ENCODE measurements at places on chromosomes 7 and 10.

DNA sequence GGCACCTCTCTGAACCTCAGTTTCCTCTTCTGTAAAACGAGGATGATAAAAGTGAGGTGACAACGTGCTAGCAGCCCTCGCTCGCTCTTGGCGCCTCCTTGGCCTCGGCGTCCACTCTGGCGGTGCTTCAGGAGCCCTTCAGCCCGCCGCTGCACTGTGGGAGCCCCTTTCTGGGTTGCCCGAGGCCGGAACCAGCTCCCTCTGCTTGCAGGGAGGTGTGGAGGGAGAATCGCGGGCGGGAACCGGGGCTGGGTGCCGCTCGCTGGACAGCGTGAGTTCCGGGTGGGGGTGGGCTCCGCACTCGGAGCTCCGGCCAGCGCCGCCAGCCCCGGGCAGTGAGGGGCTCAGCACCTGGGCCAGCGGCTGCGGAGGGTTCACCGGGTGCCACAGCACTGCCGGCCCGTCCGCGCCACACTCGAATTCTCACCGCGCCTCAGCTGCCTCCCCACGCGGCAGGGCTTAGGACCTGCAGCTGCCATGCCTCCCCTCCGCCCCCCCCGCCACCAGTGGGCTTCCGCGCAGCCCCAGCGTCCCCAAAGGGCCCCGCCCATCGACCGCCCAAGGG is 24.3 kb upstream of the ACSL5 start:
- no peak for DNase-seq

GRCh38 chr7:67866812-67867211 is 870.2 kb downstream of the TYW1 start:
- DNase-seq = no peak

GRCh38 chr10:131546086-131546810 is 234.7 kb upstream of the TCERG1L start:
- no peak for DNase-seq

GRCh38 chr10:71731791-71732190 is 12.2 kb upstream of the C10orf105 start:
- no peak for DNase-seq

GRCh38 chr7:149598721-149599308 is 101.2 kb upstream of the ZNF746 start:
- DNase-seq = no peak

GRCh38 chr10:47402641-47403301 is 18.7 kb upstream of the ZNF488 start:
- DNase-seq = no peak

DNA sequence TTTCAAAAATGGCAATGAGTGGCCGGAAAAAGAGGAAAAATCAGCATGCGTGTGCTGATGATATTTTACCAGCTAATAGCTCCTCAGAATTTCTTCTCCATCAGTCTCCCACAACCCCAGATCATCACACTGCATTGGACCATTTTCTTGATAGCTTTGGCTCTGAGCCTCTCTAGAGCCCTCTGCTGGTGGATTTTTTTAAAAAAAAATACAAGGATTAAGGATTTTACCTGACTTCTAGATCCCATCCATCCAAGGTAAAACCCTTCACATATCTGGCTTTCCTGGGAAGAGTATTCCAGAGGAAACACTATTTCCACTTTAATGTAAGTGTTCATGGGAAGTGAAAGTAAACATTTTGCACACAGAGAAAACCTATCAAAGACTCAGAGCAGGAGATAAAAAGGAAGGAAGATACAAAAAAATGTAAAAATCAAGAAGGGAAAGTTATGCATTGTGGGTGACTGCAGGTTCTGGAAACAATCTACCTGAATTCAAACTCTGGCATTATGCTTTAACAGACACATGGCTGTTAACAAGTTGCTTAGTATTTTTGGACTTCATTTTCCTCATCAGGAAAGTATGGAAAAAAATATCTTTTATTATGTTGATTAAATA is 380.9 kb downstream of the LRRTM3 start:
- DNase-seq = no peak

DNA sequence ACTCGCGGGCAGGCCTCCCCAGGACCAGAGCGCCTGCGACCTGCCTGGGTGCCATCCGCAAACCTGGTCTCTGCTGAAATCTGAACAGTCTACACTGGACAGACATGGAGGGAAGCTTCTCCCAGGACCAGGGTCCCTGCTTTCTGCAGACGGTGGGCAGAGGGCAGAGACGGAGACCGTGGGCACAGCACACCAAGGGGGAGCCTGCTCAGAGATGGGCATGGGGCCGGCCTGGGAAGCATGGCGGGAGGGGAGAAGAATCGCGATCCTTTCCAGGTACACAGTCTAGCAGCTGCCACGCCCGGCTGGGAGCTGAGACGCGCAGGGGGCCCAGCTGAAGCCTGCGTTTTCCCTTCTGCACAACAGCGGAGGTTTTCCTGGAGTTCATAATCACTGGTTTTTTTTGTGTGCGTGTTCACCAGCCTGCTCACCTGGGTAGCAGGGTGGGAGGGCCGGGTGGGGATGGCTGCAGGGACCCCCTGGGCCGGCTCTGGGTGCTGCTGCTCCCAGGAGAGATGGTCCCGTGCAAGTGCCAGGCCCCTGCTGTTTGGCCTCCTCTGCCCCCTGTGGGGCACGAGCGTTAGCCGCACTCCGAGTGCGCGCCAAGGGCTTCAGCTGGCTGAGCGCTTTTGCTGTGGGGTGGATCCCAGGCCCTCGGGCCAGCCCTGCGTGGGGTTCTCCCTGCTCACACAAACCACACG is 448.8 kb downstream of the DNAJB6 start:
- no peak for DNase-seq

DNA sequence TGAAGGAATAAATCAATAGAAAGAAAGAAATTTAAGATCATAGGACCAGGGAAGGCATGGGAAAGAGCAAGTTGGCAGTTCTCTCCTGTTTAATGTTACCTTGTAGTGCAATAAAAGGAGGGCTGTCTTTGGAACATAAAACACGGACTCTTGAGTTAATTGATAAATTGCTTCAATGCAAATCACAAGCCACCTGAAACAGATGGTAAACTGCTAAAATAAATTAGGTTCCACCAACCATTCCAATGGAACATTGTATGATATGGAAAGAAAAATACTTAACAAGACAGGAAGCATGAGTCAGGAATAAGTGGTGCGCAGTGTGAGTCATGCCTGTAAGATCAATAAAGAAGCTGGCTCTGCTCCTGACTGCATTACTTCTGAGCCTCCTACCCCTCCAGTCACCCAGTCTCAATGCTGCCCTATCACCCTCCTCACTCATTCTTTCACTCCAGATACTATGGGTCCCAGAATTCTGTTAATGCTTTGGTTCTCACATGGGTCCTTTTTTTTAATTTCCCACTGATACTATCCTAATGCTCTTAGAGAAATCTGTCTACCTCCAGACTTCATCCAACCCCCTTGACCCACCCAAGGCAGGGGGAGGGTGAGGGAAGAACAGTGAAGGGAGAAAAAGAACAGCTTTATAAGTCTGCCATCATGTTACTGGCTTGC is 78.9 kb downstream of the LRRC17 start:
- no peak for DNase-seq

DNA sequence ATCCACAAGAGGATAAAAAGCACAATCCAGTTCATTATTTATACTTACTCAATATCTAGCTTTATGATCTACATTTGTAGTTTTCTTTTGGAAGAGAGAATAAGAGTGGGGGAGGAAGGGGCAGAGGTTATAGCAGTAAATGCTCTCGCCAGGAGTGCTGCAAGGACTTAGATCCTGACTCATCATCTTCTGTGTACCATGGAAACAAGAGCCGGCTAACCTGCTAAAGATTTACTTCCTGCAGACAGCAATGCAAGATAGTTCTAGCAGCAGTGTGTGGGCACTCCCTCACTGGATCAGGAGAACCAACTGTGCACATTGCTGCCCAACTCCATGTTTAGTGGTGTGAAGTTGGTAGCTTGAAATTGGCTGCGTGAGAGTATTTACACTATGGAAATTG is 47.7 kb upstream of the TRIL start:
- DNase-seq = no peak

GRCh38 chr7:73626814-73627213 is 2.5 kb upstream of the MLXIPL start:
- DNase-seq = no peak

DNA sequence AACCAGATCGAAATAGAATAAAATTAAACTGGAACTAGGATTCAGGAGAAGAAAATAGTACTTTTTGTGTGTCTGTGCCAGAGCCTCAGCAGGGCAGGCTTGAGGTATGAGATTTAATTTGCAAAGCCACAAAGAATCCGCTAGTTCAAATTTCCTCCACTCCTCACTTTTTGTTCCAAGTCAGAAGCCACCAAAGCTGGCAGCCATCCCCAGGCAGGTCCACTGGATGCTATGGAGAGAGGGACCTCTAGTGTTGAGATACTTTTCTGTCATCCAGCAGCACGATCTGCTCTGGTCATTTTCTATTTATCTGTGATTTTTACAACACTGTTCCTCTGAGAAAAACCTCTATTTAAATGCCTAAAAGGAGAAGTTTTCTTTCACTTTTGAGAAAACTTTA is 147.9 kb upstream of the FRMD4A start:
- DNase-seq = no peak

DNA sequence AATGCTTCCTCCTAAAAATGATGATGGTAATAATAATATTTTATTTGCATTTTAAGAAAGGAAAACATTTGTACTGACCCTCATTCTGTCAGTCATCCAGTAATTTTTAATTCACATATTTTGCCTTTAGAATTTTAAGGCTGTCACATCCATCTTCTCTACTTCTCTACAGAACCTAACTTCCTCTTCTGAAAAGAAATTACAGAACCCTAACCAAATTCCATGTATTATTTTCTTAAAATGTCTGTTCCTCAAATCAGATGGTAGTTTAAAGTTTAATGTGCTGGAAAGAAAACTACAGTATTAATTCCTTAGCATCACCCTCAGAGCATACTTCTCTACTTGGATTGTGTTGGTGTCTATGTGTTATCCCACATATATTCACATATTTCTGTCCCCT is 9.0 kb downstream of the PIK3CG start:
- no peak for DNase-seq

DNA sequence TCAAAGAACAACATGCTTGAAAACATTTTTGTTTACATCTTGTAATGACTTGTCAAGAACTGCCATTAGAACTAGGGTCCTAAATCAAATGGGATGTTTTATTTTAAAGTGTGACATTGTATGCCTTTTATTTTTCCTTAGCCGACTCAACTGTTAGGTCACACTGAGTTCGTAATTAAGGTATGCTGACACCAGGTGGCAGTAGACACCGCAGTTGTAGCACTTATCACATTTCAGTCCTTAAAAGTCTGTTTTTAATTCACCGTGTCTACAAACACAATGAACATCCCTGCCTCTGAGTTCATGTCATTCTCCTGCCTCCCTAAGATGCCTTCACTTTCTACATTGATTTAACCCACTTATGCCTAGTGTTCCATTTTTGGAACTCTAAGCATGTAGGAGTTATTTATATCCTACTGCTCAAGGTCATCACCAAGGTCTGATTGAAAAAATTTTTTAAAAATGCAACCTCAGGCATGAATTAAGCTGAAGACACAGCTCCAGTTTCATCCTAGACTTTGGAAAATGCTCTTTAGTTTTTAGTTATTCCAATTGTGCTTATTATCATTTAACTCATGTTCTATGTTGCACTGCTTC is 186.1 kb downstream of the BMPER start:
- no peak for DNase-seq

DNA sequence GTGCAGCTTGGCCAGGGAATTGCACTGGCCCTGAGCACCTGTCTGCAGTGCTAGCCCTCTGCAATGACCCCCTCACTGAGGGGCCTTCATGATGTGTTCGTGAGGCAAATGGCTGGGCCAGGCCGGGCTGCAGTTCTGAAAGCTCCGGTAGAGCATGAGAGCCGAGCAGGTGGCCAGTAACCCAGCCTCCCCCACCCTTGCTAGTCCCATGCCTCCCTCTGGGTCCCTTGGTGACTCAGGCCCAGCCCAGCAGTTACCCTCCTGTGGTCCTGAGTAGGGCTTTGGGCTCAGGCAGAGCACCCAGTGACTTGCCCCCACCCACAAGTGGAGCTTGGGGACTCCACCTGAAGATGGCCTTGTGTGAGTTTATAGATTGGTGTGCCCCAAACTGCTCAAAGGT is 16.1 kb upstream of the CSGALNACT2 start:
- DNase-seq = no peak

DNA sequence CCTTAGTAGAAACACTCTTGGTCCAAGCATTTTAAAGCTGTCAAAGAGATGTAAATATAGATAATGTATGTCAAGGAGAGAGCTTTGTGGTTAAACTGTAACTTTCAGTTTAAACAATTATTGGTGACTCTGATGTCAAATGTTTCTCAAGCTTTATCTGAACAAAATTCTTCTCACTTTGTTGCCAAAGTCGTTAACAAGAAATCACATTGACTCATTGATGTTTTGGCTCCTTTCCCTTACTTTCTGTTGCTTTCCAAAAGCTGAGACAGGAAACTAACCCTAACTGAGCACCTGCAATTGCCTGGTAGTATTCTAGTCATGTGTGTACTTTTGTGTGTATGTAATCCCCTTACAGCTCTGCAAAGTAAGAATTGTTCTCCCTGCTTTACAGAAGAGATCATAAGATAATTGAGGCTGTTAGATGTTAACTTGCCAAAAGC is 108.5 kb downstream of the CFTR start:
- no peak for DNase-seq

DNA sequence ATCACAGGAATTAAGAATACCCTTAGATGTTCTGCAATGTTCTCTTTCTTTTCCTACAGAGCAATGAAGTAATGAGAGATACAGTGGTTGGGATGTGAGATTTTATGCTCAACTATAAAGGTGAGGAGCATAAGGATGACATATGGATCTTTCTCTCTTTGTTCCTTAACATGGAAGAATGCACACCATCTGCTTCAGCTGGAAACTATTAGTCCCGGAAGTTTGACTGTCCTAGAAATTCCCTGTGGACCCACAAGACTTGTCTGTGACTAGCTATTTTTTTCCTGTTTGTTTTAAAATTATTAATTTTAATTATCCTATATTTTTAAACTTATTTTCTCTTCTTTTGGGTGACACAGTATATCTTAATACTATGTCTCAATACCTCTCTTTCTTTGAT is 80.2 kb downstream of the DKK1 start:
- no peak for DNase-seq

GRCh38 chr10:107653832-107654287 is 489.4 kb upstream of the SORCS1 start:
- DNase-seq = no peak

- no peak for DNase-seq
These were observed 34.3 kb upstream of the ITGB8 start for GRCh38 chr7:20296444-20296843.

- no peak for DNase-seq
These were observed 323.1 kb downstream of the PCLO start for GRCh38 chr7:82839555-82839954.

GRCh38 chr7:25259487-25260243 is 31.4 kb upstream of the NPVF start:
- DNase-seq = peak; percentile 44

DNA sequence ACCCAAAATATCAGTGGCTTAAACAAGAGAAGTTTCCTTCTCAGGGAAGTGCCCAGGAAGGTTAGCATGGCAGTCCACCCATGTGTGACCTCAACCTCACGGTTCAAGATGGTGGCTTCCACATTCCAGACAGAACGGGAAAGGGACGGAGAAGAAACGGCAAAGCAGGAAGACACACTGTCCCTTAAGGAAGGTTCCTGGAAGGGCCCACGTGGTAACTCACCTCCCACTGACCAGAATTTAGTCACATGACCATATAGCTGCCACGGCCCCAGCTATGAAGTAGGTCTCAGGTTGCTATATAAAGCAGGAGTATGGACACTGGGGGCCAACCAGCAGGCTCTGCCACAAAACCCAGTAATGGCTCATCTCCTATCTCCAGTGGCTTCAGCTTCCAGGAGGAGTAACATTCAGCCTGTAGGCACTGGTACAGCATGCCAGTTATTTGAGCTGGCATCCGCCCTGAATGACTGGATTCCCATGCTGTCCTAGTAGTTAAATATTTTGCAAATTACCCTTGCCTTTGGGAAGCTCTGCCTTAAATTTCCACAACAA is 278.5 kb upstream of the KLF14 start:
- no peak for DNase-seq
